ENCODE measurements at places on chromosomes 11 and 22.

GRCh38 chr22:48703265-48703941 lies 1124.3 kb downstream of the BRD1 start:
- no peak for DNase-seq

- no peak for DNase-seq
Observed at GRCh38 chr11:71305041-71305440, 52.7 kb upstream of the SHANK2 start.

DNA sequence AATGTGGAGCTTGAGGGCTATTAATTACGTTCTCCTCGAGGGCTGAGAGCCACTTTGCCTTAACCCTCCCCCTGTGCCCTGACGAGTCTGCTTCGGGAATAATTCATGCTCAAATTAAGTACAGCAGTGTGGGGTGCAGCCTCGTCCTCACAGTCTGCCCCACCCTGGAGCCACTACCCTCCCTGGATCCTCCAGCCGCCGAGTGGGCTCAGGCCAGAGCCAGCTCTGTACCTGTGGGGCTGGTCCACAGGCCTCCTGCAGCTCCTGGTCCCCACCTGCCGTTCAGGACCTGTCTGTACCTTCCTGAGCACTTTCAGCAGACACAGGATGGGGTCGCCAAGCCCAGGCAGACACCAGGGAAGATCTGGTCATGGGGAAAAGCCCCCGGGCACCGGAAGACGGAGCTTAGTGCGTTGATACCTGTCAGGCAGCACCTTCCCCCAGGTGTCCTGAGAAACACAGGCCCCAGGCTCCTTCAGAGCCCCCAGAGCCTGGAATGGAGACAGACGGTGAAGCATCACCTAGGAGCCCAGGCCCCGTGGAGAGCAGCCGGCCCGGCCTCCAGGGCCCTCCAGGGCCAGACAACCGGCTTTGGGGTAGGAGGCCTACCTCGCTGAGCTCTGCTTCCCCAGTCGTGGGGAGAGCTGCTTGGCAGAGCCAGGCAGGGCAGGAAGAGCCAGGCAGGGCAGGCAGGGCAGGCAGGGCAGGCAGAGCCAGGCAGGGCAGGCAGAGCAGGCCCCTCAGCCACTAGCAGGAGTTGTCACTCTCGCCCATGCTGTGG lies 9.7 kb downstream of the TSPAN32 start:
- no peak for DNase-seq

GRCh38 chr22:20980938-20981722 lies 967 bp upstream of the LZTR1 start:
- DNase-seq: no peak

- no peak for DNase-seq
Observed at GRCh38 chr11:48050304-48050703, 69.9 kb downstream of the PTPRJ start.

- DNase-seq: no peak
Observed at GRCh38 chr11:103808252-103808651, 228.2 kb upstream of the DDI1 start.

- no peak for DNase-seq
Observed at GRCh38 chr22:43745783-43746356, 66.2 kb downstream of the EFCAB6 start.

GRCh38 chr11:6402061-6402470 lies 11.8 kb downstream of the SMPD1 start:
- DNase-seq: peak; percentile 72

GRCh38 chr11:10931761-10932670 lies 74.2 kb upstream of the ZBED5 start:
- peak; percentile 36 for DNase-seq

DNA sequence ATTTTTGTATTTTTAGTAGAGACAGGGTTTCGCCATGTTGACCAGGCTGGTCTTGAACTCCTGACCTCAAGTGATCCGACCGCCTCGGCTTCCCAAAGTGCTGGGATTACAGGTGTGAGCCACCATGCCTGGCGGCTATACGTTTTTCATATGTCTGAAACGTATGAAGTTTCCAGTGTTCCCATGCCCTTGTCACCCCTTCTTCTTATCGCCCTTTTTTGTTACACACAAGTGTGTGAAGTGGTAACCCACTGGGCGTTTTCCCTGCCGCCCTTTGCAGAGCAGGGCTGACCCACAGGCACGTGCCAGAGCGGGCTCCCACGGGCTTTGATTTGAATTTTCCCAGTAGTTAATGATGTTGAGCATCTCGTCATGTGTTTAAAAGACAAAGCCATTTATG lies 17.0 kb downstream of the PIM3 start:
- no peak for DNase-seq

DNA sequence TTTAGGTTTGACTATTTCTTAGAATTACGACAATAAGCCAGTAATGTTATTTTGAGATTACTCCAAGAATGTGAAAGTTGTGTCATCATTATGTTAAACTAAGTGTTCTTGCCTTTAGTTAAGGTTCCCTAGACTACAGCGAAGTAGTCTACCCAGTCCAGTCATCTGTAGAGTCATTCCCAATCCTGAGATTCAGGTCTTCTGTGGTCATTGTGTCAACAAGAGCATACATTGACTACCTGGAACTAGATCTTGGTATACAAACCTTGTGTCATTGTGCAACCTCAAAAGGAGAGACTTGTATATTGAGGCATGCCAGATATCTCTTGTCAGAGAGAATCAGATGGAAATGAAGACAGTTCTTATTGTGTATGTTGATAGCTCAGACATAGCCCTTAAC lies 115.9 kb downstream of the ATM start:
- no peak for DNase-seq

GRCh38 chr11:17739945-17740338 lies 5.4 kb downstream of the KCNC1 start:
- no peak for DNase-seq

DNA sequence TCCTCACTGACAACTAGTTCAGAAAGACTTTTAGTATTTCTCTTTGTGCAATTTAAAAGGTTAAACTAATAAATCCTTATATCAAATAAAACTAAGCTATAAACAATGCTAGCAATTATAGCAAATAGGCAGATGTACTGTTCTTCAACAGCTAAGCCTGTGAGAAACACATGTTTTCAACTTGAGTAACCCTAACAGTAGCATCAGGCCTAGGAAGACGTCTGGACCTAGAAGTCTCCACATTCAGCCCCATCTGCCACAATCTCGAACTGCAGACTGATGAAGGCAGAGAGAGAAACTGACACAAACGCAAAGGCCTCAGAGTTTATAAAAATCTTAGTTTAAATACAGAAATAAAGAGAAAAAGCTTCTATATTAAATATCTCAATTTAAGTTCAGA lies 2.5 kb downstream of the ST13 start:
- no peak for DNase-seq

GRCh38 chr11:68257477-68258362 lies 14.1 kb downstream of the C11orf24 start:
- DNase-seq: peak; percentile 90

- no peak for DNase-seq
Observed at GRCh38 chr11:14409891-14410290, 50.9 kb upstream of the RRAS2 start.

- no peak for DNase-seq
Observed at GRCh38 chr11:93849751-93850593, 446 bp downstream of the VSTM5 start.

DNA sequence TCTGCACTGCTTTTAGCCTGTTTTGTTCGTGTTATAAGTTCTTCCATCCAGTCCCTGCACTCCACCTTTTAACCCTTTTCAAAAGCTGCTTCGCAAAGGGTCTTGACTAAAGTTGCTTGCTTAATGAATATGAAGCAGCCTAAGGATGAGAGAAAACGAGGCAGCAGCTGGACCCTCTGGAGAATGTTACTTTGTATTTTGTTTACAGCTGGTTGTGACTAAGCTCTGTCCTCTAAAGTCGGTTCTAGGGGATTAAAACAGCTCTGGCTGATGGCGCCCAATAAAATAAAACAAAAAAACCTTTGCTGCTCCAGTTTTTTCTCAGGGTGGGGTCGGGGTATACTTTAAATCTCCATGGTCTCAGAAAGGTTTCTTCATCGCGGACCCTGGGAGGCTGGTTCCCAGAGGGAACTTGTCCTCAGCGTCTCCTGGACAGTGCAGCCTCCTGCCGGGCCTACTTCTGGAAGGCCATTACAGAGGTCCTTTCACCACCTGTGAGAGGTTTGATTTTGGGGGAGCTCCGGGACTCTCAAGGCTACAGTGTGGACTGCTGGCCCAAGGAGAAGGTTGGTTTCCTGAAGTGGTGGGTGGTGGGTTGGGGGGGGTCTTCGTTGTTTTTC lies 836 bp upstream of the RBM4 start:
- no peak for DNase-seq

DNA sequence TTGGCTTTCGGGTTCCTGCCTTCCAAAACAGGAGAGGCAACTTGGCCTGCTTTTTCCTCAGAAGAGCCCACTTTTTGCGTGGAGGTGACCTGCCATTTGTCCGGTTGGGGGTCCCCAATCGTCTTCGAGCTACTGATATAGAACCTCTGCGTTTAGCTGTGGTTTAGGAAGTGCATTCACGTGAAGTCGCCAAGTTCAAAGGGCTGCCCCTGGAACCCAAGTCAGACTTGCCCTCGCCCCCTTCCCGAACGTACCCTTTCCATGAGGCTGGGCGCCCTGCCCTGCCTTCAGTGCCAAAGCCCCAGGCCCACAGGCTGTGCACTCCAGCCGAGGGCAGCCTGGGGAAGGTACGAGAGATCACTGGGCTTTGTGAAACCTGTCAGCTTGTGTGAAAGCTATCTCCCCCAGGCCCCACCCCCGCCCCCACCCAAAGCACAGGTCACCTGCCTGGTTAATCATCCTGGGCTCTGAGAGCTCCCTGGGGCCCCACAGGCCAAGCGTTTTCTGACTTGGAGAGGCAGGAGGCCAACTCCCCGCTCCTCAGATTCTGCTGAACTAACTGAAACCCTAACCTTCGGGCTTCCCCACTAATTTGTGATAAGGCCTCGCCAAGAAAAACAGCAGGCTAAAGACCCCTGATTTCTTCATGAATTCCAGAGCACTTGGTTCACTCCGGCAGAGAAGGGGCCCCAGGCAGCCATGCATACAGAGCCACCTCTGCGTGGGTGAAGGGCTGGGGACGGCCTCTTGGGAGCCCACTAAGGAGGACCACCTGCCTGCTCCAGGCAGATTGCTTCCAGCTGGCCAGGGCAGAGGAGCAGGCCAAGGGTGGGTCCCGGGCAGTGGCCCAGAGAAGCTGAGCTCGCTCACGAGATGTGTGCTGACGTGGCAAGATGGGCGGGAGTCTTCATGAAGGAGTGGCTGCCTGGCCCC lies 25.8 kb upstream of the KCNQ1OT1 start:
- no peak for DNase-seq

GRCh38 chr11:101863361-101863760 lies 51.4 kb upstream of the CEP126 start:
- no peak for DNase-seq

DNA sequence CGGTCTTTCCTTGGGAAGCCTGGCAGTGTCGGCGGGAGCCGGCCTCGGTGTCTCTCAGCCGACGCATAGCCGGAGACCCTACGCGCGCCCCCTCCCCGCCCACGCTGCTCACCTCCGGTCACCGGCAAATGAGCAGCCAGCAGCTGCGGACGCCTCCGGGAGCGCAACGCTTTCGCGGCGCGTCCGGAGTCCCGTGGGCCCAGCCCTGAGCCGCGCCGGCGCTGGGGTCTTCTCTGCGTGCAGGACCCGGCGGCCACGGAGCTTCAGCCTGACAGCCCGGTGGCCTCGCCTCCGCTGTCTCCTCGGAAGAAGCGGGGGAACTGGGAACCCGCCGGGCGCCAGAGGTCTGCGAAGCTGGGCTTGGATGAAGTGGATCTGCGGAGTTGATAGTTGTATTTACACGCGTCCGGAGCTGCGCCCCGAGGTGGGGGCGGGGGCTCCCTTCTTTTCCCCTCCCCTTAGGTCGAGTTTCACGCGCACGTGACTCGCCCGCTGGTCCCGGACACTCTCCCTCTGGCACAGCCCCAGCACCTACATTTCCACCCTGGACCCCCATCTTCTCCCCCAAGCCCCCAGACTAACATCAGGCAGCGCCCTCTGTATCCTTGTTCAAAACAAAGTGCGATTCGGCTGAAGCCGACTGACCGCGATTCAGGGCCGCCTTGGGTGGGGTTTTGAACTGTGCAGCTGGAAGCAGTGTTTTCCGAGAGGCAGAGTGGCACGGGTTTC lies at the start of gene SLC43A1:
Gene SLC43A1 (minus strand): TSS at position 371 of the 729 bp plus-strand sequence. CDS start 1,591 bp downstream, outside the sequence.
- peak; percentile 75 for DNase-seq

DNA sequence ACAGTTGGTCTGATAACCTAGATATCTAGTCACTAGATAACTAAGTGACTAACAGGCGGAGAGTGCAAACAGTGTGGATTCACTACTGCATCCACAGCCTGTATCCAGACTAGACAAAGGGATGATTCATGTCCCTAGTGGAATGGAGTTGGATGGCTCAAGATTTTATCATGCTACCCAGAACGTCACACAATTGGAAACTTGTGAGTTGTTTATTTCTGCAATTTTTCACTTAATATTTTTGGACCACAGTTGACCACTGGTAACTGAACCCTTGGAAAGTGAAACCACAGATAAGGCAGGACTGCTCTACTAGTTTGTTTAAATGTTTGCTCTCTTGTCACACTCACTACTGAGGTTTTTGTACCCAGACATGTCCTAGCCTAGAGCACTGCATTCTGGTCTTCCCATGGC lies 76.0 kb downstream of the UBASH3B start:
- DNase-seq: no peak

GRCh38 chr22:37381489-37381888 lies 45.8 kb downstream of the ELFN2 start:
- DNase-seq: no peak

DNA sequence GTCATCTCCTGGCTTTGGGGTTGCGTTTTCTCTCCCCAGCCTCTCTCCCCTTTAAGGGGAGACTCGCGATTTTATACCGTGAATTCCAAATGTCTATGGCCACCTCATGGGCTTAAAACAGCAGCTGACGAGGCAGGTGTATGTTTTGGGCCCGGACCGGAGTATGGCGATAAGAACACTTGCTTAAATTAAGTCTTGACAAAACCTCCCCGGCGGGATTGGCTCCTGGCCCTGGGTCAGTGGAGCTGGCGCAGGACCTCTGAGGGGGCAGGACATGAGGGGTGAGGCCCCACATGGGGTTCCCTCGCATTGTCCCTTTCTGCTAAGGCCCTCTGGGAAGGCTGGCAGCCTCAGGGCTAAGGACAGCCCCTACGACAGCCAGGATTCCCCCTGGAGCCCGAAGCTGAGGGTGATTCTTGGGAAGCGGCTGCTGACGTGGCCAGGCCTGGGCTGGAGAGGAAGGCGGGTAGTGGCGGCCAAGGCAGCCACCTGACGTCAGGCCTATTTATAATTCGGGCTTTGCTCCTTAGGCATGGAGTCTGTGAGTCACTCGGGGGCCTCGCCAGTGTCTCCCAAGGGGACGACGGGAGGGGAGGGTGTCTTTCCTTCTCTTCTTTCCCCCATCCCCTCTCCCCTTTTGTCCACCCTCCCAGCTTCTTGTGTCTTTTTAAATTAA lies 12.7 kb downstream of the MYO18B start:
- no peak for DNase-seq

GRCh38 chr22:44668190-44668885 lies 33.7 kb upstream of the PRR5 start:
- no peak for DNase-seq

Data from GM13976 (cell line).